ENCODE measurements at places on chromosomes 7 and 10. TPM values are rescaled to one million over a fixed set of nuclear protein-coding genes. Genes with fewer than 3 reads are reported as not detected.

Gene PKD2L1
- total RNA-seq = 0.59 TPM

- no peaks in the 10 kb centered on the region for H3K27me3 ChIP-seq
- peak overlapping the region; percentile 90 for H3K4me3 ChIP-seq
- no peak overlapping the region for H3K27ac ChIP-seq
- peaks cover 3% of the 10 kb centered on the region for H3K4me1 ChIP-seq
These were observed 1.1 kb upstream of the UMAD1 start for GRCh38 chr7:7639421-7639820.

DNA sequence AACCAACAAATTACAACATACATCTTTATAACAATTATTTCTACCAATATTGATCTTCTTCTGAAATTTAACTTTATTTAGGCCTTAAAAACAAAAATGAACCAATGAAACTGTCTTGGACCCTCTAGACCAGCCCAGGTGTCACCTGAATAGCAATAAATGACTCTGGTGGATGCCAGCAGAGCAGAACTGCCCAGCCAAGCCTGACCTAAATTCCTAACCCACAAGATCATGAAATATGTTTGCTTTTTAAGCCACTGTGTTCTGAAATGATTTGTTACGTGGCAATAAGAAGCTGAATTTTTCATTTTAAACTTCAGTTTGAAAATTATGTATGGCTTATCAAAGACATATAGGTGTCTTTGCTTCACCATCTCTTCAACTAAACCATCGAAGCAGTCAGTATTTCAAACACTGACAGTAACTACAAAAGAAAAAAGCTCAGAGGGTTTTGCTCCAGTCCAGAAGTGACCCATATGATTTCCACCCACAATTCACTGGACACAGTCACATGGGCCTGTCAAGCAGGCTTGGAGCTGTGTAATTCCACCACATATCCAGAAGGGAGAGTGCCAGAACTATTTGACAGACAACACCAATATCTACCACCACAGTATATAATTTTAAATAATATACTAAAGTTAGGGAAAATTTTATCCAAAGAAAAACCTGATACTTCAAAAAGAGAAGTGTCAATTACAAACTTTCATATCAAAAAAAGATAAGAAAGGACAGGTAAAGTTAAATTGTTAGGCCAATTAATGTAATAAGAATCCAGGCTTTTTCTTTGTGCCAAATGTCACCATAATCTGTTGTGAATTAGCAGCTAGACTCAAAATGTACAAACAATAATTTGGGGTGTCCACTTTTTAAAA, 94.5 kb downstream of the KMT2C start:
- no peaks in the 10 kb centered on the region for H3K27me3 ChIP-seq
- H3K36me3 ChIP-seq = no peaks in the 10 kb centered on the region
- H3K27ac ChIP-seq = no peak overlapping the region
- no peaks in the 10 kb centered on the region for H3K4me1 ChIP-seq
- DNase-seq = peak; percentile 27

DNA sequence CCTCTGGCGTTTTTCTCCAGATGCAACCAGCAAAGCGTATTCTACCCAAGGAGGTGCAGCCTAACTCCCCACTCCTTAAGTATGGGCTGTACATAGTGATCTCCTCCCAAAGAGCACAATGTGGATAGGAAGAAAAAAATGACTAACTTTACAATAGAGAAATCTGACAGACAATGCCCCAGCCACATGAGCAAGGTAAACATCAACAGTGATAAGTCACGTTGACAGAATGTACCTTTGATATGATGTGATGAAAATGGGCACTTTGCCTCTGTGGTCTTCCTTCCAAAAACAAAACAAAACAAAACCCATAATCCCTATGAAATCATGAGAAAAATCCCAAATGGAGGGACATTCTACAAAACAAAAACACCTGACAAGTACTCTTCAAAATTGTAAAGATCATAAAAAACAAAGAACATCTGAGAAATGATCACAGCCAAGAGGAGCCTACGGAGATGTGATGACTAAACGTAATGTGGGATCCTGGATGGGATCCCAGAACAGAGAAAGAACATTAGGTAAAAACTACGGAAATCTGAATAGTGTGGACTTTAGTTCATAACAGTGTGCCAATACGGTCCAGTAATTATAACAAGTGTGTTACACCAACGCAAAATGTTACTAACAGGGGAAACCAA, 50.6 kb downstream of the ABLIM1 start:
- H3K27ac ChIP-seq = no peak overlapping the region
- H3K36me3 ChIP-seq = no peaks in the 10 kb centered on the region
- H3K27me3 ChIP-seq = no peaks in the 10 kb centered on the region
- no peak overlapping the region for H3K4me3 ChIP-seq
- H3K4me1 ChIP-seq = no peaks in the 10 kb centered on the region

DNA sequence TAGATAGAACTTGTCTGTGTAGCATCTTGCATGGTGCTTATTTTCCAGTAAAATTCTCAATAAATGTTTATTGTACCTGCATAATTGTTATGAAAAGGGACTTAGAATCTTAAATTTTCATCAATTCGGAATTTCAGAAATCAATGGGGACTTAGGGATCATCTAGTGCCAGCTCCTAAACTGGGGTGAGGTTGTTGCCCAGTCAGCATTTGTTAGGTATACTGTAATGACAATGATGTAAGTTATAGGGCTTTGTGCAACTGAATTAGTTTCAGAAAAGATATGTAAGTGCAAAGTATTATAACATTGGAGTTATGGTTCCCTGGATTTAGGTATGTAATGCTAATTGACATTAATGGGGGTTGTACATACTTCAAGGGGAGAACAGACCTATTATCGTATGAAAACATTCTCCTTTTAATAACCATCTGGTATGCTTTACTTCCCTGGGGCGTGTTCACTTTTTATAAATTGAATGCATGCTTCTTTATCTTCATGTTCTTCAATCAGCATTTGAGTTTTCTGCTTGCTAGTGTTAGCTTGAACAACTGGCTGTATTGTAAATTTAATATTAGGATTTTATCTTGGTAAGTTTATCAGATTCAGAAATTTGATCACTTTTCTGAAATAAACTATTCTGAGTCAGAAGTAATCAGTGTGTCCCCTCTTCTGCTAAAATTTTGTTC, 270.3 kb downstream of the BBS9 start:
- H3K4me1 ChIP-seq = no peaks in the 10 kb centered on the region
- no peaks in the 10 kb centered on the region for H3K27me3 ChIP-seq
- no peak overlapping the region for H3K4me3 ChIP-seq
- no peaks in the 10 kb centered on the region for H3K36me3 ChIP-seq

DNA sequence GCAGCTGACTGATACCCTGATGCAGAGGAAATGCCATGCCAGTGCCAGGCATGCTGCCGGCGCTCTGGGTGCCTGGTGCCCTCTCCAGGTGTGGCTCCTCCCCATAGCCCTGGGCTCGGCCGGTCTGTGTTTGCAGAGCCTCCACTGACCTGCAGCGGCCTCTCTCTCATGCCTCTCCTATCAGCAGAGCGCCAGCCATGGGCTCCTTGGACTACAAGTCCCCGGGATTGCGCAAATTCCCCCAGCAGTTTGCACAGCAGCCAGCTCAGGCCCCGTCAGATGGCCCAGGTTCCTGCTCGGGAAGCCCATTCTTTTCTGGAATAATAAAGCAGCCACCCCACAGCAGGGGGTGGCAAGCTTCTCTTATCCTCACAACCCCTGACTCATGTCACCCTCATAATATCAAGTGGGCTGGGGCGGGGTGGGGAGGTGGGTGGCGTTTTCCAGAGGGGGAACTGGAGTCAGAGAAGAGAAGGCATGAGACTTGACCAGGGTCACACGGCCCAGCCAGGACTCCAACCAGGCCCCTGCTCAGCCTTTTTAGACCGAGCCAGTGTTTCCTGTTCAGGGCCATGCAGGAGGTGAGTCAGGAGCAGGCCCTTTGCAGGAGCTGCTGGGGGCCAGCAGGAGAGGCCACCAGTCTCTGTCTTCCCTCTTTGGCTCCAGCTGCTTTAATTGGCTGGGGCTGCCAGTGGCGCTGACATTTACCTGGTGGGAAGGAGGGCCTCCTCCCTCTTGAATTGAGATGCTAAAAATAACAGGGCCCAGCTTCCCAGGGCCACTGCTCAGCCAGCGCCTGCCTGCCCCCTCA, 58.6 kb downstream of the ZMIZ1 start:
- no peaks in the 10 kb centered on the region for H3K27me3 ChIP-seq
- no peak for DNase-seq
- no peak overlapping the region for H3K27ac ChIP-seq

Gene UTF1
- total RNA-seq = not detected

- peaks cover 4% of the 10 kb centered on the region for H3K4me1 ChIP-seq
- no peaks in the 10 kb centered on the region for H3K36me3 ChIP-seq
- H3K4me3 ChIP-seq = no peak overlapping the region
- no peak overlapping the region for H3K27ac ChIP-seq
These were observed 587.5 kb upstream of the MGMT start for GRCh38 chr10:128879441-128880140.

All from spinal cord (tissue), 10 donors.